ENCODE measurements at places on chromosomes 5 and 9. TPM values are rescaled to one million over a fixed set of nuclear protein-coding genes. Genes with fewer than 3 reads are reported as not detected.

Gene PCDHB4
- total RNA-seq, result 0.23 TPM

Gene HACD4
- 1.4 TPM for total RNA-seq

Gene ADRA1B
- total RNA-seq, result not detected

Gene QRFP
- not detected for total RNA-seq

Gene PPP3R2
- total RNA-seq, result not detected

Gene TMEM8B
- total RNA-seq, result 1.6 TPM

Measured in smooth muscle cell of the coronary artery (primary cell).